ENCODE measurements at places on chromosomes 1 and 21.
A peak's percentile ranks its signal among the peaks of the same experiment; 100 is the strongest.

DNA sequence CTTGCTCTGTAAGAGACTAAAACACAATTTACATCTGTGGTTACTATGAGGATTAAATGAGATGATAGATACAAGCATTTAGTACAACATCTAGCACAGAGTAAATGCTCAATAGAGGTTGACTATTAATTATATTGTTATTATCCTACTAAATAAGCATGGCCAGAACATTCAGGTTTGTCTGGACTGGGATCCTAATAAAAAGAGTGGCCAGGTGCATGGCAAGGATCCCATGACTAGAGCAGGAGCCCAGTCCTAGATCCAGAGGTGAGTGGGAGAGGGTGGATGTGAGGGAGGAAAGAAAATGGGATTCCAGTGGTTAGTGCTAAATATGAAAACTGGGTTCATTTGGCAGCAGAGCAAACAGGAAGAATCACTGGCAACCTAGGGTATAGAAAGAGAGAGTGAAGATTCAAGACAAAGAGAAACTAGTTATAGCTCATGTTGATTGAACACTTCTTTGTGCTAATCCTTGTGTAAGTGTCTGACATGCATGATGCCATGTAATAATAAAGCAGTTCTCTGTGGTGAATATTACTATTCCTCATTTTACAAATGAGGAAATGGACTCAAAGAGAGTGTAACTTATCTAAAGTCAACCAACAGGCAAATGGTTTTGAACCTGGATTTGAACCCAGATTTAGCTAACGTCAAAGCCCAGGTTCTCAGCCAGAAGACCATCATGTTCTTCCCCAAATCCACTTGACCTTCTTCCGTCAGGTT, 71.1 kb upstream of the FGGY start:
- no peak for DNase-seq

- DNase-seq: no peak
Measured at GRCh38 chr21:39553331-39553730, 59.4 kb upstream of the B3GALT5 start.

GRCh38 chr1:23118957-23119792, 49.5 kb downstream of the LUZP1 start:
- no peak for DNase-seq

- DNase-seq: no peak
Measured at GRCh38 chr1:230916587-230917283, 48.4 kb upstream of the C1orf198 start.

- no peak for DNase-seq
Measured at GRCh38 chr1:44760876-44761275, 14.5 kb upstream of the RPS8 start.

GRCh38 chr1:153231363-153231762, 14.0 kb downstream of the PRR9 start:
- DNase-seq: no peak

DNA sequence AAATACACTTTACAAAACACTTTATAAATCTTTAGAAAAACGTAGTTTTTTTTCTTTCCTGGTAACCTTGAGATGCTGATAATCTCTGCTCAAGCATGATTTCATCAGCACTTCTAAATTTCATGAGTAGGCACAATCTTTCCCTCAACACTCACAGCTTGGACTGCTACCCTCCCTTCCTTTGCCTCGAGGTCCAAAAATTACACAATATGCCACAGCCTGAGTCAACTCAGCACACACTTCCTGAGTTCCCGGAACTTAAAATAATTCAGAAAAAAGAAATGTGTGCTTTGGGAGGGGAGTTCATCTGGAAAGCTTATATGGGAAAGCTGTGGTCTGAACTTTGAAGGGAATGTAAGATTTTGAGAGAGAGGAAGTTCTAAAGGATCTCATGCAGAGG, 5.9 kb downstream of the CLCA2 start:
- DNase-seq: peak; percentile 75

DNA sequence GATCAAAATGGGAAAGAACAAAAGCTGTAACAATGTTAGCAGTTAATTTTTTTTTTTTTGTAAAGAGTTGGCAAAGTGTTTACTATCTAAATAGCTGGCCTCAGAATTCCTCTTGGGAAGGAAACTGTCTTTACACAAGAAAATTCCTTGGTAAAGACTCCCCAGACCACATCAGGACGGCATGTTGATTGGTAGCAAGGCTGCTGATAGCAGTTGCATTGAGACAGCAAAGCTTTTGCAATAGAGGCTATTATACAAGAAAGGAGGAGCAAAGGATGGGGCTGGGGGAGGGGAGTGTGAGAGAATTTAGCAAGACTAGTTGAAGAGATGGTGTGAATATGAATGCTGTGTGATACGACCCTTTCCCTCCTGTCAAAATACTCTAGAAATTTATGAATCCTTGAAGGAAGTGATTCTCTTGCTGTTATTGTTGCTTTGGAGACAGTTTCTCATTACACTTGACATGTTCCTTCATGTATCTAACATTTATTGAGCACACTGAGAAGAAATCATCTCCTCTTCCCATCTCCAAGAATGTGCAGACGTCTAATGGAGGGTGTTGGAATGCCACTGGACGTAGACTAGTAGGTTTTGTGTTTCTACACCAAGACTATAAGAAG, 355.6 kb downstream of the SIPA1L2 start:
- no peak for DNase-seq

DNA sequence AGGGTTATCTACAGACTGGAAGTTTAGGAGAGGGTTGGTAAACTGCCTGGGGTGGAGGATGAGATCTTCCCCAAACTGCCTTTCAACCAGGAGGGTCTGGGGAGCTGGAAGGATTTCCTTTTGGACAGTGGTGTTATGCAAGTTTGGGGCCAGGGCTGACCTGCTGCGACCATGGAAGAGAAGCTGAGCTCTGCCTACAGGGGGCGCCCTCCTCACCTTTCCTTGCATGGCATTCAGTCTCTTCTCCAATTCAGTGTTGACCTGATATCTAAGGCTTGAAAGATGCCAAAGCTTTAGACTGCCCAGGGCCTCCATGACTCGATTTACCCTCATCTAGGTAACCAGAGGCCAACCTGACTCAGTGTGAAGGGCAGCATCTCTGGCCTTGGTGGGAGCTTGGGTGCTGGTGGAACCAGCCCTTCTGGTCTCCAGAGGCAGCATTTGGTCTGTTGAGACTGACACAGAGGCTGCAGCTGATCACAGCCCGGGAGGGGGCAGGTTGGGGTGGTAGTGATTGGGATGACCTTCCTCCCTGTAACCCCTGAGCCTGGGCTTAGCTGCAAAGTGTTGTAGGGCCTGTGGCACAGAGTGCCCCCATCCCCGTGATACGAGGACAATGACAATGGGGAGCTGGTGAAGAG, 170.0 kb downstream of the GRIK3 start:
- DNase-seq: no peak

- peak; percentile 94 for DNase-seq
Measured at GRCh38 chr1:223726380-223727001, 14.2 kb downstream of the CAPN2 start.

GRCh38 chr1:235088907-235089306, 39.7 kb downstream of the TOMM20 start:
- no peak for DNase-seq

Data from astrocyte of the hippocampus (primary cell).